ENCODE measurements at places on chromosomes 5 and 9.

DNA sequence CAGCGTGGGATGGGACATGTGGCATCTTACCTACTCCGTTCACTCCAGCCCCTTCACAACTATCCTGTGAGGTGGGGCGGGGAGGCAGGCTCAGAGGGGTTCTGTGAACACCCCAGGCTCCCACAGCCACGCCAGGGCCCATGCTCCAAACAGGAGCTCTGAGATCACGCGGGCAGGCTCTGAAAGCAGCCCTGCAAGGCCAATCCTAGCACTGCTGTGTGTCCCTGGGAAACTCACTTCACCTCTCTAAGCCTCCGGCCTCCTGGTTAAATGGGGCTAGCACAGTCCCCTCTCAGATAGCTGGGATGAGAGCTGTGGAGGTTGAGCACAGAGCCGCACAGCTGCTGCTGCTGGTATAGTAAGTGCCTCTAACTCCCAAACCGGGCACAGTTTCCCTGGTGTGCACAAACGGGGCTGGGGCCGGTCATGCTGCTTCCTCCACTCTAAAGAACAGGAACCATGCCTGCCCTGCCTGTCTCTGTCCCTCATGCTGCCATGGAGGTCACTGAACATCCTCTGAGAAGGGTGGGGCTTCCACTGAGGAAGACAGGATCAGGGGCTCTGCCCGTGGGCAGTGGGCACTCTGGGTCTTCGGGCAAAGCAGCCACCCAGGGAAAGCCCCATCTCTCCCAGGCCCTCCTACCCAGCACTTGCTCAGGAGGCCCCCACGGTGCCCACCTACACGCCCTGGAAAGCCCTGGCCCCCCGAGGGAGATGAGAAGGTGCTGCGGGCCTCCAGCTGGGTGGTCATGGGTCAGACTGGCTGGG is 13.0 kb upstream of the ASS1 start:
- no peak for DNase-seq

GRCh38 chr5:643811-644271 is 31.7 kb downstream of the CEP72 start:
- peak; percentile 13 for DNase-seq

DNA sequence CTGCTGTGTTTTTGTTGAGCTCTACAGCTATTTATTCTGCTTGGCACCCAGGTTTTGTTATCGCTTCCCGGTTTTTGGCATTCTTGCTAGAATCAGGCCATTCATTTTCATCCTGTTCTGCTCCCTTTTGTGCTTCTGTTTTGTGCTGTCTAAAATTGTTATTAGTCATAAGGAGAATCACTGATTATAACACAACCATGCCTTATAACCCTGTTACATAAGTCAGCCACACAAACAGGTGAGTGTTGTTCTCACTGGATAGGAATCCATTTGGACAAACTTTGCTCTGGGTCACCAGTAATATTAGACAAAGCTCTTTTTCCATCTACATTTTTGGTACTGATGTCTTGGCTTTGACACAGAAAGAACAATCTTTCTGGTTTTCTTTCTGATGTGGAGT is 622.8 kb downstream of the PSAT1 start:
- no peak for DNase-seq

GRCh38 chr9:18060269-18060934 is 413.6 kb upstream of the ADAMTSL1 start:
- no peak for DNase-seq

GRCh38 chr5:73450137-73450536 is 1.6 kb upstream of the FOXD1 start:
- DNase-seq, result no peak

DNA sequence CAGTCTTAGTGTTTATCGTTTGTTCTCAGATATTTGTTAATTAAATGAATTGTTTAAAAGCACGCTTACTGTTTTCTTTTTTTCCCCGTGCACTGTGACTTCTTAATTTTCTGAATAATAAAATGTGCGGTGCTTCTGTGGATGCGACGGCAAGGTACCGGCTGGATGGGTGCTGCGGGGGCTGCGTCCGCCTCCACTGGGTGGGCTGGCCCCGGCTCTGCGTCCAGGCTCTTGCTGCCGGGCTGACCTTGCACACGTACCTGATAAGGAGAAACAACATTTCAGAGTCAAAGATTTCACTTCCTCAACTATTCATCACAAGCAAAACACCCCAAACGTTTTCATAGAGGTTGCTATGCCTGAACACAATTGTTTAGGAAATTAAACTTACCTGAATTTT is 404.0 kb upstream of the IRX1 start:
- no peak for DNase-seq

GRCh38 chr9:127424676-127424999 is 456 bp downstream of the ZNF79 start:
- no peak for DNase-seq

DNA sequence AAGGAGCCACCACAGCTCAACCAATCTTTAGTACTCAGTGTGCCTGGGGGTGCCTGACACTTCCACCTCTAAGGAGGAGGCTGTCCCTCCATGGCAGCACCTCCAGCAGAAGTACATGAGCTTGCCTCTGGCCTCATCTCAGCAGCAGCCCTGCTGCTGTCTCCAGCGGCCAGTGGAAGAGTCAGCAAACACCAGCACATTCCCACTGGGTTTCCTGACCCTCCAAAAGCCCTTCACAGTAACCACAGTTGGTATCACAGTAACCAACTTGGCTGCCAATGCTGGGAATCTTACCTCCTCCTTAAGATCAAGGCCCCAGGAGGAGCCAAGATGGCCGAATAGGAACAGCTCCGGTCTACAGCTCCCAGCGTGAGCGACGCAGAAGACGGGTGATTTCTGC is 29.4 kb downstream of the FSTL4 start:
- DNase-seq, result no peak

DNA sequence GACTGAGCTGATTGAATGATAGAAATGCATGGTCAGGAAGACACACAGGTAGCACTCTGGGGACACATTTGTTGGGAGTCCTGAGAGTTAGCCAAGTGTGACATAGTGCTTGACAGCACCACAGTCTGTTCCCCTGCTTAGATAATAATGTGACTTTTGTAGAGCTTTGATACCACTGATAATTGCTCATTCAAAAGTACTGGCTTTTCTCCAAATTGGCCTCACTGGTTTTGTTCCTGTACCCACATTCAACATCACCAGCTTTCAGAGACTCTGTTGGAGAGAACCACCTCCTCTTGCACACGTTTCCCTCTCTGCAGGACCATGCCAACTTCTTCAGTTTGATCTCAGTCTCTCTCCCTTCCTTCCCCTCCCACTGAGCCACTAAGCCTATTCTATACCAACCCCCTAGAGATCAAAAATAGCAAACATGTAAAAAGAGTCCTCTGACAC is 52.5 kb upstream of the IL7R start:
- no peak for DNase-seq

- peak; percentile 75 for DNase-seq
Observed at GRCh38 chr9:115204904-115205453, 87.0 kb upstream of the TNC start.

DNA sequence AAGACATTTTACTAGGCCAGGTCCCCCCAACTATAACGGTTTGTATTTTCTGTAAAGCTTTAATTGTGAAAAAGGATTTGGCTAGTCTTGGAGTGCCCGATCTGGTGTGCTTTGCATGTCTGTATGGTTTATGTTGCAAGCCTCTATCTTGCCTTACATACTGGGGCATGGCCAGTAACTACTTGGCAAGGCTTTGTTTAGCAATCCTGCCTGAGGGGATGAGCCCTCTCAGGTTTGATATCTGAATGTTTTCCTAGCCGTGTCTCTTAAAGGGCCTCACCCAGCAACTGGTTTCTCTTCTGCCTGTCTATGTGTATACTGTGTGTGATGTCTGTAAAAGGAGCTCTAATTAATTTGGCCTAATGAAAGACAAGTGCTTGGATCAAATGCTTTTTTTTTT is 61.3 kb upstream of the SPINK5 start:
- no peak for DNase-seq

DNA sequence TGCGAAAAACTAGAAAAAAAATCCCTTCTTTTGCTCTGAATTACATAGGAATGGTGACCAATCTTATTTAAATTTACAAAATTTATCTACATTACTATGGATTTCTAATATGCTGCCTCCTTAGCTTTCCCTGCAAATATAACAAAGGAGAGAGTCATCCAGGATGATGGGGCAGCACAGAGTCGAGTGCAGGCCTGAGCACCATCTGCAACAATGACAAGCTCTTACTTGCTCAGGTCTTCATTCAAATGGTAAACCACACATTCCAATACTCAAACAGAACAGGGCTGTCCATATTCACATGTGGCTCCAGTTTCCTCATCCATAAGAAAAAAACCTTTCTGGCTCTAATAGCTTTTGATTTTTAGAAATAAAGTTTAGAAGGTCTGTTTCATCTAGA is 33.5 kb upstream of the ZNF354B start:
- DNase-seq, result no peak

- DNase-seq, result no peak
Observed at GRCh38 chr9:116589392-116590354, 97.4 kb upstream of the TRIM32 start.

DNA sequence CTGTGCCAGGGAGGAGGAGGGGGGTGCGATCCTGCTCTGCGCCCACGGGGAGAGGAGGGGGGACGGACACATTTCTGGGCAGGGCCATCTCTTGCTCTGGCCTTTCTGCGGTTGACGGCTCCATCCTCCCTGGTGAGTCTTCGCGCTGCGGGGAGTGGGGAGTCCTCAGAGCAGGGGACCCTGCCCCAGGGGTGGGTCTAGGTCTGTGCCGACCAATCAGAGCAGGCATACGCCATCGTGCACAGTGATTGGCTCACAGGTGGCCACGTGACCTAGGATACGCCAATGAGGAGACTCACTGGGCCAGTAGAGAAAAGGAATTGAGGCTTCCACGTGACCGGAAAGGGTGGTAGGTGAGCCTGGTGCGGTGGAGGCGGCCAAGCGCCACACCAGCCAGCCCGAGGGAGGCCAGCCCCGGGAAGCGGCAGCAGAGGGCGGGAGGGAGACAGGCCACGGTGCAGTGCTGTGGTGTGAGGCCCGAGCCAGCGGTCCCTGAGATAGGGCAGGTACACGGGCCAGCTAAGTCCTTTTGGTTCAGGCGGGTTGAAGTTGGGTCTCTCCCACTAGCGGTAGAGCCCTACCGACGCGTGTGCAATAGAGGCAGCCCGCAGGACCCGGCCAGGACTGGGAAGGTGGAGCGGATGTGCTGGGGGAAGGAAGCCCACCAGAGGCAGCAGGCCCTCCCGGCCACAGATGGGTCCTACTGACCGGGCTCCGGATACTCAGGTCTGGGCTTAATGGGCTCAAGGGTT is 65.2 kb upstream of the RNF130 start:
- no peak for DNase-seq

DNA sequence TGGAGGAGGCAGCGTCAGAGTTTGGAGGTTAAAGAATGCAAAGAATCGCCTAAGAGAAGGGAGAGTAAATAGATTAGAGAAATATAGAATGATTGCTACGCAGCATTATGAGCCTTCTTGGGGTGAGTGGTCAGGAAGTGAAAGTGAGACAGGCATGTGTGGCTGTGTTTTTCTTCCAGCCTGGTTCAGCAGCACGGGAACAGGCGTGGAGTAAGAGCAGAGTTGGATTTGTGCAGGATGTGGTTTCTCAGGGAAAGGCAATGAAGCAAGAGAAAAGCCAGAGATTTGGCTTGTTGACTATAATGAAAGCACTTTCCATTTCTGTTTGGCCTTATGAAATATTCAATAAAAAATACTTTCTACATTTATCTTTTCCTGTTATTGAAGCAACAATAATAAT is 34.3 kb upstream of the FRMD3 start:
- DNase-seq, result peak; percentile 77

GRCh38 chr9:120183615-120184014 is 396.4 kb downstream of the CDK5RAP2 start:
- no peak for DNase-seq

DNA sequence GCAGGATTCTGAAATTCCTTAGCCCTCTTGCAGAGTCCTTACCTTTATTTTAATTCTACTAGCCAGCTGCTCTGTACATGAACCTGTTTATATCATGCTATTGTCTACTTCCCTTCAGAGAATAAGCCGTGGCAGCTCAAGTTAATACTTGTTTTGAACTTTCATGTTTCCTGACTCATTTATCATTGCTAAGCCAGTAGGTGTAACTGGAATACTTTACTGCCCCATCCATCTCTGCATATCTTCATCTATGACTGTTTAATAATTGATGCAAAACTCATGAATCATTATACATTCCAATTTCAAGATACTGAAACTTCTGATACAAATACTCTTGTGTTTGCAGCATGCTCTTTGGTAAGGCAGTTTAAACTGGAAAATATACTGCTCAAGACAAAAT is 174.7 kb downstream of the PPP2R2B start:
- DNase-seq, result no peak

DNA sequence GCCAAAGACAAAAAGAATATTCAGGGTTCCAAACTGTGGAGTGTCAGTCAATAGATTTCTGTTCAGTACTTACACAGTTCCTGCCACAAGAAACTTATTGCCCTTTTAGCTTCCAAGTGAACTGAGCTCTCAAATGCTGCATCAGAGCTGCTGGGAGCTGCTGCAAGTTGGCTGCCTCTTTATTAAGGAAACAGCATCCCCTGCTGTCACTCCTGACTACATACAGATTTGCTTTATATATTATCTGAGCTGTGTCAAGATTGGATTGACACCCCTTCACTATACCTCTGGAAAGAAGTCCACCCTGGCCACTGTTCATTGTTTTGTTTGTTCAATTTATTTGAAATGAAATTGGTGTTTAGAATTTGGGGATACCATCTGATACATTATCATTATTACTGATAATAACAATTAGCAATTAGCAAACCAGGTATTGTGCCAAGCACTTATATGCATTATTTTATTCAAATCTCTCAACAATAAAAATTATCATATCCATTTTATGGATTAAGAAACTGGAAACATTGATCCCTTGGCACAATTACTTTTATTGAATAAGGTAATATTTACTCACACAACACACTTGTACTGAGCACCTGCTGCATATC is 16.4 kb upstream of the C5orf58 start:
- DNase-seq, result peak; percentile 46

- DNase-seq, result no peak
Observed at GRCh38 chr5:132812781-132813598, at the start of gene SOWAHA. Gene SOWAHA, plus strand, starts transcription at chr5:132813302. Its CDS starts 320 bp downstream, at chr5:132813622.

DNA sequence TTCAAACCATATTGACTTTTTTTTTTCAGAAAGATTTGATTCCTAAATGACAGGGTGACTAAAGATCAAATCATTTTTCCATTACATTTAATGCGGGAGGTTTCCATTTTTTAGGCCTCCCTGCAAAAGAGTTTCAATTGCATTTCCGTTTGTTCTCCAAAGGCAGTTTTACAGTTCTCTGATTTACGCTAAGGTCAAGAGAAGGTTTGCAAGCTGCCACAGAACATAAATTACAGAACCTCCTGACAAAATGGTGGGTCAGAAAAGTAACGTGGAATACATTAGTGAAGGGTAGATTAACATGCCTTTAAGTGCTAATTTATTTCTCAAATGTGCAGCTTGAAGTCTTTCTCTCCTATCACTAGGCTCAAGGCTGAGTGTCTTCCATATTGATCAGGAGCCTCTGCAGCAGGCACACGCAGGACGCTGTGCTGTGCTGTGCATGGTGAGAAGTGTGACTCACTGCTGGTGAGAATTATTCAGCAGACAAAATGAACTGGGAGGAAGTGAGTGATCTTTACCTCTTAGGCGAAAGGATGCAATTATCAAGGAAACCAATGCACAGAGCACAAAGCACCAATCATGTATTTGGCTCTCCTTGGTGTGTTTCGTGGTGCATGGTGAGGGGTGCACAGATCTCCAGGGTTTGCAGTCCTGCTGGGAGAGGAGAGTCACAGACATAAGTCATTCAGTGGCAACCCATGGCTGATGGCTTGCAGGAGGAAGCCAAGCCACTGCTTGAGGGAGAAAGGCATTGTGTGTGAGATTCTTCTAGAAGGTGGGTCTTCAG is 136.3 kb downstream of the TENT4A start:
- DNase-seq, result no peak
